ENCODE measurements at places on chromosomes 7 and 10.

- peak; percentile 87 for DNase-seq
Observed at GRCh38 chr7:21086688-21087087, 300.0 kb upstream of the SP8 start.

GRCh38 chr7:149562602-149563001 is 65.0 kb upstream of the ZNF746 start:
- DNase-seq: no peak

DNA sequence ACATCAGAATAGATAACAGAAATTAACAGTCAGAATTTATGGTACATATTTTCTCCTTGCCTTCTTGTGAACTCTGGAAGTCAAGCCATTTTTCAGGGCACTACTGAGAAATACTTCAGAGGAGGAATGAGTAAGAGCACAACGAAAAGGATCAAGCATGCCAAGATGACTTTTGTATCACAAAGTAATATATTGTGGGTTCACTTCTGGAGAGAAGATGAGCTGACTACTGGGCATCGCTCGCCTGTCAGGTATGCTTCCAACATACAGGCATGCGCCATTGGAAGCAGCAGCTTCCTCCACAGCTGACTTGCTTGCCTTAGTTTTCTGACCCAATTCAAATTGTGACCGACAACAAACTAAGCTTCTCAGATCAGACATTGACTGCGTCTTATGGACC is 137.3 kb downstream of the VTI1A start:
- no peak for DNase-seq

GRCh38 chr7:1647961-1648672 is 22.0 kb upstream of the ELFN1 start:
- no peak for DNase-seq

DNA sequence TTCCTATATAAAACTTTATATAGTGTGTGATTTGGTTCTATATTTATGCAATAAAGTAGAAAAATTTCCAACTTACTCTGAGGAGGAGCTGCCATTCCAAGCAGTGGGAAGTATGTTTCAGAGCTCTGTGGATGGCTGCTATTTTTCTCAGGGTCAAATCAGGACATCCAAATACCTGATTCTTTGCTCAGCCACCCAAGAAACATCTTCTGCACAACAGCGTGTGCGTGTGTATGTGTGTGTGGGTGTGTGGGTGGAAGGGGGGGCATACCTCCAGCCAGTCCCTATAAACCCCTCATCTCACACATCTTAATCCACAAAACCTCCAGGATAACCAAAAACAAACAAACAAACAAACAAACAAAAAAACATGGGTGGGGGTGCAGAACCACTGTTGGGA is 66.3 kb upstream of the EMX2 start:
- DNase-seq: no peak

DNA sequence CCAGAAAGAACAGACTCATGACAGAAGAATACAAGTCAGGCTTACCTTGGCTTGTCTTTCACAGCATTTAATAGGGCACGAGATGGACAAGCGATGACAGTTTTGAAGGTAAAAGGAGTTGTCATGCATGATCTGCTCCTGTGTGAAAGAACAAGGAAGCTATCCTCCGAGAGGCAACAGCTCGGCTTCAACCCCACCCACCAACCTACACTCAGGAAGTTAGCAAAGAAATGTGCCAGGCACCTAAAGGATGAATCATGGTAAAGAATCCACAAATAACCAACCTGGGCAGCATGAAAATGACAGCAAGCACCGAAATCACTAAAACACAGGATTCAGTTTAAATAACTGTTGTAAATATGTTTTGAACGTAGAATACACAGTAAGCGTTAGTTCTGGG is 700.2 kb downstream of the TYW1 start:
- DNase-seq: no peak

- no peak for DNase-seq
Observed at GRCh38 chr7:78690174-78690573, 763.3 kb downstream of the MAGI2 start.

DNA sequence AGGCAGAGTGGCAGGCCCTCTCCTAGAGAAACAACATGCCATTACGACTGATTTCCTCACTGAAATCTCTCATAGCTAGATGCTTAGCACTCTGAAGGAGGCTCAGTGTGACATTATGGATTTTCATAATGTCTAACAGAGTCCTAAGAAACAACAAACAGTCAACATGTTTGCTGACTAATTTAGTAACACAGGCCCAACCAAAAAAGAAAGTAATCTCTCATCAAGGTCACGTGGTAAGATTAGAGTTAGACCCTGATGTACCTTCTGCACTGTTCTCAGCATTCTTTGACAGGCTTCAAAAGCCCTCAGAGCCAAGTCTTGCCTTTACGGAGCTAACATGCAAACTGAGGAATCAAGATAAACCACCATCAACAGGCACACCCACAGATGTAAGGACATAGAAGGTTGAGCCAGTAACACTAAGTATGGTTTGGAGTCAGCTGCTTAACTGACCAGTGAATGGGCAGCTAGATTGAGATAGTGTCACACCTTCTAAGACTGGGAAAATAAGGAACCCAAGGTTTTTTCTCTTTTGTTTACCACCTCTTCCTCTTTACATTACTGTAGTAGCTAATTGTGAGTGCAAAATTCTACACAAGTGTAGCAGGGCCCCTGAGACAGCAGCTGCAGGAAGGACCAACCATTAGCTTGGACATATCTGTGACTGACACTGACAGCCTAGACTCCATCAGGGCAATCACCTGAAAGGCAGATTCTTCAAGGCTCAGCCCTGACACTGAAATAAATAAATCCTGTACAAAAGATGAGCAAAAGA is 15.3 kb upstream of the KCNIP2 start:
- no peak for DNase-seq

DNA sequence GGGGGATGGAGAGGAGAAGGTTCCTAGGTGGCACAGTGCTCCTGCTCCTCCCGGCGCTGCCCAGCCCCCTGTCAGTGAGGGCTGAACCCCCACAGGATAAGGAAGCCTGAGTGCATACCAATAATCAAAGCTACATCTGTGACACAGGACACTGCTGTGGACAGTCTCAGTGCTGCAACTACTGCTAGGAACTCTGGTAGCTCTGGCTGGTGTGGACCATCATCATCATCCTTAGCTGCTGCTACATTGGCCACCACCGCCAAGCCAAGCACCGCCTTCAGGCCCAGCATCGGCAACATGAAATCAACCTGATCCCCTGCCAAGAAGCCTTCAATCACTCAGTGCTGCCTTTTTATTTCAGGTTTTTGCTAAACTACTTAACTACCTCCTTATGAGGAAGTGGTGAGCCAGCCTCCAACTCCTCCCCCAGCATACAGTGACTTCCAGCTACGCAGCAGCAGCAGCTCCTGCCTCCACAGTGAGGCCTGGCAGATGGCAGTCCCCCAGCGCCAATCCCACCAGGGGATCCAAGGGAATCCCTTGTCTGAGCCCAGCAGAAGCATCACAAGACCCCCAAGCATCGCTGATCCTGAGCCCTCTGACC is 32.1 kb upstream of the SLC26A4 start:
- no peak for DNase-seq

DNA sequence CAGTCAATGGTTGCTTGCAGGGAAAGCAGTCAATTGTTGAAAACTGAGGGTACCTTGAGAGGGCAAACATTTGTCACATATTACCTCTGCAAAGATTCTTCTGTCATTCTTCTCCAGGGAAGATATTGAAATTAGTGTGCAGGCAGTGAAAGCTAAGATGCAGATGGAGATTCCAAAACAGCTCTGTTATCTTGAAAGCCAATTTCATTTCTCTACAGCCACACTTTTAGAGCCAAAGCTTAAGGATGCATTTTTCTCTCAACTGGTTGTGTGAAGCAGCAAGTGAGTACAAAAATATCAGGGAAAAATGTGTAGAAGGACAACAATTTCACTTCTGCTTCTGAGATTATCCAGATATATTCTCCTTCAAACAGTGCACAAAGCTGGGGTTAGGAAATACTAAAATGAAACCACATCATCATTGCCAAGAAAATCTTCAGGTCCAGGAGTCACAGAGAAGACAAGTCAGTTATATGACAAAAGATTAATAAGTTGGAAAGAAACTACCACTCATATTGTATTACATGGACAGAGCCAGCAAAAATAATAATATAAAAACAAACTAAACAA is 16.3 kb downstream of the SGMS1 start:
- no peak for DNase-seq

GRCh38 chr10:133242611-133243356 is 5.1 kb downstream of the VENTX start:
- DNase-seq: no peak

- DNase-seq: no peak
Observed at GRCh38 chr7:26156451-26157420, 4.7 kb downstream of the NFE2L3 start.

GRCh38 chr10:78247821-78248220 is 214.2 kb downstream of the RPS24 start:
- DNase-seq: no peak

GRCh38 chr7:17534348-17534747 is 235.9 kb downstream of the AHR start:
- DNase-seq: no peak

DNA sequence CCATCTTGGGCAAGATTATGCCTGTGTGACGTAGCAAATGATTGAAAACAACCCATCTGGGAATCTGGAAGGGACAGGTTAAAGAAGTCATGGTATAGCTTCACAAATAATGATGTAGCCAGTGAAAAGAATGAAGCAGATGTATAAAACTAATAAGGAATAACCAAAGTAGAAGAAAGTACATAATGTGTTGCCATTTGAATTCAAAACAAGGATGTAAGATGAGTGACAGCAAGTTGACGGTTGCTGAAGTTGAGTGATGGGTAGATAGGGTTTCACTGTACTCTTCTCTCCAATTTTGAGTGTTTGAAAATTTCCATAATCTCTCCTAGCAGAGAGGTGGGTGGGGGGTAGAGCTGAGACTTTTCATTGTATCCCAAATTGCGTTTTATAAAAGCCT is 133.6 kb downstream of the FANK1 start:
- no peak for DNase-seq

DNA sequence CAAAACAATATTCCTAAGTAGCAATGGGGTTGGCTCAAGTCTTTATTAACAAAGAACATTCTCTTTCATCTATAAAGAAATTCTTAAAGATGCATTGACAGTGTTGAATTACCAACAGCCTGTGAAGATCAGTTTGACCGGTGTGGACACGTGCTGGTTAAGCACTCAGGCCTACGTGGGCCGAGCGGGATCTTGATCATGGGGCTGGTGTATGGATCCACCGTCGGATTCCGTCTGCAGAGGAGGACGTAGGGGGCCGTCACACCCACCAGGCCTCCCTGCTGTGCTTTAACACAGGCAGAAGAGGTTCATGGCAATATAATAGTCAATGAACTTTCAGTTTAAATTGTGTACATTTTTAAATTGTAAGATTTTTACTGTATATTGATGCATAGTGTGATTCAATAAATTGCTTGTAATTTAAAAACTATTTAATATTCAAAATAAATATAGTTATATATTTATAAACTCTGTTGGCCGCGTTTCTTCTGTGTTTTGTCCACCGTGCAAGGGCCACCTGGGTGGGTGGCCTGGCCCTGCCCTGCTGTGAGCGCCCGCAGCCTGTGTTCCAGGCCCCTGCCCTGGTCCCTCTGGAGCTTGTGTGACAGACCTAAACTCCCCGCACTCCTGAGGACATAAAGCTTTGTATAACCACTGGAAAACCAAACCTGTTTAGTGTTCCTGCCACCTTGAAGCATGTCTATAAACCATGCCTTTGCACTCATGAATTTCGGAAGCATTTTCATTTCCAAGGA is 1.9 kb upstream of the BHLHA15 start:
- no peak for DNase-seq

GRCh38 chr10:14660831-14661230 is 113.9 kb downstream of the FAM107B start:
- no peak for DNase-seq

DNA sequence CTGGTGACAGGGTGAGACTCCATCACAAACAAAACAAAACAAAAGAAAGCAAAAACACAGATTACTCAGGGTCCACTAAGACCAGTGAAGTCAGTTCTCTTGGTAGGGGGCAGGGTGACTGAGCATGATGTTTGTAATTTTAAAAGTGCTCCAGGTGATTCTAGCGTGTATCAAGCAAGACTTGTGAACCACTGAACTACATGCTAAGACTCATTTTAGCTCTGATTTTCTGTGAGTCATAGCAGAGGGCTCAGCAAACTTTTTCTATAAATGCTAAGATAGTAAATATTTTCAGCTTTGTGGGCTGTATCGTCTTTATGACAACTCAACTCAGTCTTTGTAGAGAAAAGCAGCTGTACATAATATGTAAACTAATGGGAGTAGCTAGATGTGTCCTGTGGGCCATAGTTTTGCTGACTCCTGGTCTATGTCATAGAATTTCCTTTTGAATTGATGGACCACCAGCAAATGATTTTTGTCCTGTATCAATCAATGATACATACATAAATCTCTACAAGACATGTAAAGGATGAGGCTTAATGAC is 141.3 kb downstream of the CFTR start:
- DNase-seq: no peak

GRCh38 chr7:81986723-81987470 is 217.1 kb upstream of the HGF start:
- no peak for DNase-seq

DNA sequence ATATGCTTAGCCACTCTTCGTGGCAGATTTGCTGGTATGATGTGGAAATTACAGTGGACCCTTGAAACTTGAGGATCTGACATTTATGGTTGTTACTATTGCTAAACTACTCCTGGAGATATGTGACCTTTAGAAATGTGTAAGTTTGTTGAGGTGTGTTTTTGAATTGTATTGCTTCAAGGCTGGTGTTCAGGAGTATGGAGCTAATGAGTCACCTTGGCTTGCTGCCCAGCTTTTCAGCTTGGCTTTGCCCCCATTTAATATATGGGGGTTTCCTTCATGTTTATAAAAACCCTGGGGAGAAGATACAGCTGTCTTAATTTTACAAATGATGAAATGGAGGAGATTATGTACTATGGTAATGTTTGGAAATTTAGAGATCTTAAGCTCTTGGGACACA is 11.6 kb downstream of the HBP1 start:
- peak; percentile 46 for DNase-seq

- no peak for DNase-seq
Observed at GRCh38 chr7:776992-777727, 50.1 kb upstream of the PRKAR1B start.

Data from NCI-H2081 (cell line).